ENCODE measurements at places on chromosomes 7 and 10.

GRCh38 chr7:102991540-102992214, 78.9 kb downstream of the LRRC17 start:
- DNase-seq: peak; percentile 81

GRCh38 chr10:111551001-111551400, 474.2 kb downstream of the ADRA2A start:
- peak; percentile 48 for DNase-seq

DNA sequence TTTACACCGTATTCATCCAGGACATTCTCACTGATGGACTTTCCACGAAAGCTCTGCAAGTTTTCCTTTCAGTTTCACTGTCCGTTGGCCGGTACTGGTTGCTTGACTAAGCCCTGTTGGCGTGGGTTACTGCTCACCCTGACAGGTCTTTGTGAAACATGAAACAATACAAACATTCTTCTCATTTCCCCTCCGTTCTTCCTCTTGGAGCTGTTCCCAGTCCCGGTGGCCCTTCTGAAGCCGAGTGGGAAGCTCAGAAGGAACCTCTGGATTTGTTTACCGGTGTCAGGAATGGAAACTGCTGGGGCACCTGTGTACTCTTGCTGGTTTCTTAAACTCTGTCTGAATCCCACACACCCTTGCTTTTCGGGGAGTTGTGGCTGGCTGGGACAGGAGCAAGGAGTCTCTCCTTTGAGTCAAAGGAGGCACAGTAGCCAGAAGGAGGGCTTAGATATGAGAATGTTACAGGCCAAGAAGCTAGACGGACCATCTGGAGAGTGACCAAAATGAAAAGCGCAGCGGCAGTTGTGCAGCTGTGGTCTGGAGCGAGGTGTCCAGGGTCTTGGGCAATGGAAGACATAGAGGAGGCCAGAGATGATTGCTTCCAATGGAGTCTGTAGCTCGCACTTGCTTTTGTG, 45.7 kb downstream of the LYZL2 start:
- peak; percentile 74 for DNase-seq

GRCh38 chr10:57320416-57320815, 947.3 kb downstream of the IPMK start:
- DNase-seq: no peak

- DNase-seq: no peak
Observed at GRCh38 chr10:120217736-120218135, 239.3 kb upstream of the PLPP4 start.

All from AG20443 (cell line).